Epithelial cell of esophagus (primary cell): ENCODE measurements at places on chromosomes 6 and 20.
A peak's percentile ranks its signal among the peaks of the same experiment; 100 is the strongest.

DNA sequence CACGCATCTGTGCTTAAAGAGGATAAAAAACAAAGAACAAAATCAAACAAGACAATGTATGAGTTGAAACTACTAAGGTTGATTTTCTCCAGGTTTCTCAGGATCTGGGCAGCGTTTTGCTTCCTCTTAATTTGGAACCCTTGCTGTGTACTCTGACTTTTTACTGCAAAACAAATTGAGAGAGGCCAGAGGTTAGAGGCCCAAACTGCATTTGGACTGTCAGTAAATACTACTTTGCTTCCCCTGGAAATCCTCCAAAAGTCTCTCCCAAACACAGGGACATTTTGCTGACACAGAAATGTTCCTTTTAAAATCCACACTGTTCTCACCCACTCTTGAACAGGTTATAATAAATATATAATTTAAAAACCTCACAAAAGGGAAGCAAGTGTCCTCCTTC lies 1.1 kb downstream of the ARG1 start:
- no peak for DNase-seq

DNA sequence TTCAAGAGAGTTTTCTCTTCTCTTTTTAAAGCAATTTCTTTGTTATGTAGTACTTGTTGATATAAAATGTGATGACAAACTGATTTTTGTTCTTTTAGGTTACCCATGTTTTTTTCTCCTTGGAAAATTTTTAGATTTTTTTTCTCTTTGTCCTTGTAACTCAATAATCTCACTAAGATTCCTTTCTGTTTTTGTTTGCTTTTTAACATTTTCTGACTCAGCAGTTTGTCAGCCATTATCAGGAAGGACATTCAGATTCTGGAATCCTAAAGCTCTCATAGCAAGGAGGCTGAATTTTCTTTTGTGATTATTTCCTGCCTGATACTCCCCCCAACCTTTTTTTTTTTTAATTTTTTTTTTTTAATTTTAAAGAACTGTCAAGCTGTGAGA lies 75.2 kb upstream of the CITED2 start:
- peak; percentile 23 for DNase-seq

DNA sequence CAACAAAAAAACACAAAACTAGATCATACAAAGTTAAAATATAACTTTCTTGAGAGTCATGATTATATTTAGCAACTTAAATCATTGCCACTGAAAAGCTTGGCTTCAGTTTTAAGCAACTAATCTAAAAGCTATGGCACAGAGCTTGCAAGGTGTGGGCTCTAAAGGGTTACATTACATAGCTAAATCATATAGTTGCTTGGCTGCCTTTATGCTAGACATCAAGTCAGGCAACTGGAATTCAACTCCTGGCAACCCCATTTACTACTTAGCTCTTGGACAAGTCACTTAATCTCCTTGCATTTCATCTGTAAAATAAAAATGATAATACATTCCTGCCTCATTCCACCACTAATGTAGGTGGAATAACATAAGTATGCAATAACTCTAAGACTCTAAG lies 40.9 kb upstream of the GCM1 start:
- DNase-seq: peak; percentile 16

- peak; percentile 79 for DNase-seq
These were observed 218.8 kb upstream of the RNF24 start for GRCh38 chr20:4234128-4234527.

DNA sequence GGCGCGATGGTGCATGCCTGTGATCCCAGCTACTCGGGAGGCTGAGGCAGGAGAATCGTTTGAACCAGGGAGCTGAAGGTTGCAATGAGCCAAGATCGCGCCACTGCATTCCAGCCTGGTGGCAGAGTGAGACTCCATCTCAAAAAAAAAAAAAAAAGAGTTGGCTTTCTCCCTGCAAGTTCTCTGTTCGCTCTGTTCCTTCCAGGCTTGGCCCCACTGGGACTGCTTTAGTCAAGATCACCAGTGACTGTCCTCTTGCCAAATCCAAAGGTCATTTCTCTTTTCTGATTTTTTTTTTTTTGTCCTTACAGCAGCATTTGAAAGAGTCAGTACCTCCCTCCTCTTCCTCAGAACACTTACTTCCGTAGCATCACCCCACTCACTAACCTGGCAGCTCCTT lies 10.8 kb upstream of the GNRH2 start:
- DNase-seq: no peak

DNA sequence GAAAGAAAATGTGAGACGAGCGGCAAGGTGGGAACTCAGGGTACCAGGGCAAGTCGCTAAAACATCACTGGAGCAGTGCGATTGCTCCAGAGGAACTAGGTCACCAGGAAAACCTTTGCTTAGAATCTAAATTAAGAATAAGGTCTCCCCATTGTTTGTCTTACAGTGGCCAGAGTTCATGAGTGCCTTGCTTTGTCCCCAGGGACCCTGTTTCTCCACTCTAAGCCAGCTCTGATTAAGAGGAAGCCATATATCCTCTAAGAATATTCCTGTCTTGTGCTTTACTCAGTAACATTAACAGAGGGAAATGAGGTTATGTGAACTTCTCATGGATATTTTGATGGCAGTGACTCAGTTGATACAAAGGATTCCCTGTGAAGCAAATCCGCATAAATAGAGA lies 305.8 kb downstream of the CD83 start:
- no peak for DNase-seq

DNA sequence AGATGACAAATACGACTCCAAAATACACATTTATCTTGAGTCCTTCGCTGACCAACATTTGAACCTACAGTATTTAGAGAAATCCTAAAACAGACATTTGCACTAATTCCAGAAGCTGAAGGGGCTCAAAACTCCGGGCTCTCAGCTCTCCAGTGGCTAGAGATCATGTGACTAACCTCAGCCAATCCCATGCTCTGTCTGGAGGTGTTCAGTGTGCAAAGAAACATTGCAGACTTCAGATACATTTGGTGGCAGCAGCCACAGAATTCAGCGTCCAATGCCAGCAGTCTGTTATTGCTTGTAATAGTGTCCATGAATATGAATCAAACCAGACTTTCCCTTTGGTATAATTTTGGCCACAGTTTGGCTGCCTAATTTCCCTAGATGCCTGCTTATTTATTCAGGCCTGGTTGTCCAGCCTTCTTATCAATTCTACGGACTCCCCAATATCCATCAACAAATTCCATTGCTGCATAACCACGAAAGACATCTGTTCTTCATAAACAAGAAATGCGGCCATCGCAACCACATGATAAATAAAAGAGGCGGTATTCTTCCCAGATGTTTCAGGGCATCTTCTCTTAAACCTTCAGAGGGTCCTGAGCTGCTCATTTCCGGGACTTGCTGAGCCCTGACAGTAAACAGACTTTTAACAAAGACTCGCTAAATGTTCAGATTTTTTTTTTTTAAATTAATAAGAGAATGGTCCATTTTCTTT lies 14.5 kb upstream of the CYP24A1 start:
- DNase-seq: no peak

DNA sequence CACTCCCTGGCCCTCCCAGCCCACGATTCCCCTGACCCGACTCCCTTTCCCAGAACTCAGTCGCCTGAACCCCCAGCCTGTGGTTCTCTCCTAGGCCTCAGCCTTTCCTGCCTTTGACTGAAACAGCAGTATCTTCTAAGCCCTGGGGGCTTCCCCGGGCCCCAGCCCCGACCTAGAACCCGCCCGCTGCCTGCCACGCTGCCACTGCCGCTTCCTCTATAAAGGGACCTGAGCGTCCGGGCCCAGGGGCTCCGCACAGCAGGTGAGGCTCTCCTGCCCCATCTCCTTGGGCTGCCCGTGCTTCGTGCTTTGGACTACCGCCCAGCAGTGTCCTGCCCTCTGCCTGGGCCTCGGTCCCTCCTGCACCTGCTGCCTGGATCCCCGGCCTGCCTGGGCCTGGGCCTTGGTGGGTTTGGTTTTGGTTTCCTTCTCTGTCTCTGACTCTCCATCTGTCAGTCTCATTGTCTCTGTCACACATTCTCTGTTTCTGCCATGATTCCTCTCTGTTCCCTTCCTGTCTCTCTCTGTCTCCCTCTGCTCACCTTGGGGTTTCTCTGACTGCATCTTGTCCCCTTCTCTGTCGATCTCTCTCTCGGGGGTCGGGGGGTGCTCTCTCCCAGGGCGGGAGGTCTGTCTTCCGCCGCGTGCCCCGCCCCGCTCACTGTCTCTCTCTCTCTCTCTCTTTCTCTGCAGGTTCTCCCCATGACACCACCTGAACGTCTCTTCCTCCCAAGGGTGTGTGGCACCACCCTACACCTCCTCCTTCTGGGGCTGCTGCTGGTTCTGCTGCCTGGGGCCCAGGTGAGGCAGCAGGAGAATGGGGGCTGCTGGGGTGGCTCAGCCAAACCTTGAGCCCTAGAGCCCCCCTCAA lies at the start of gene LTA:
LTA (plus strand) TSS at position 249 of the 871 bp plus-strand sequence; CDS start at position 703, 454 bp downstream.
- no peak for DNase-seq

- no peak for DNase-seq
These were observed 12.5 kb upstream of the BFSP1 start for GRCh38 chr20:17543531-17544131.

DNA sequence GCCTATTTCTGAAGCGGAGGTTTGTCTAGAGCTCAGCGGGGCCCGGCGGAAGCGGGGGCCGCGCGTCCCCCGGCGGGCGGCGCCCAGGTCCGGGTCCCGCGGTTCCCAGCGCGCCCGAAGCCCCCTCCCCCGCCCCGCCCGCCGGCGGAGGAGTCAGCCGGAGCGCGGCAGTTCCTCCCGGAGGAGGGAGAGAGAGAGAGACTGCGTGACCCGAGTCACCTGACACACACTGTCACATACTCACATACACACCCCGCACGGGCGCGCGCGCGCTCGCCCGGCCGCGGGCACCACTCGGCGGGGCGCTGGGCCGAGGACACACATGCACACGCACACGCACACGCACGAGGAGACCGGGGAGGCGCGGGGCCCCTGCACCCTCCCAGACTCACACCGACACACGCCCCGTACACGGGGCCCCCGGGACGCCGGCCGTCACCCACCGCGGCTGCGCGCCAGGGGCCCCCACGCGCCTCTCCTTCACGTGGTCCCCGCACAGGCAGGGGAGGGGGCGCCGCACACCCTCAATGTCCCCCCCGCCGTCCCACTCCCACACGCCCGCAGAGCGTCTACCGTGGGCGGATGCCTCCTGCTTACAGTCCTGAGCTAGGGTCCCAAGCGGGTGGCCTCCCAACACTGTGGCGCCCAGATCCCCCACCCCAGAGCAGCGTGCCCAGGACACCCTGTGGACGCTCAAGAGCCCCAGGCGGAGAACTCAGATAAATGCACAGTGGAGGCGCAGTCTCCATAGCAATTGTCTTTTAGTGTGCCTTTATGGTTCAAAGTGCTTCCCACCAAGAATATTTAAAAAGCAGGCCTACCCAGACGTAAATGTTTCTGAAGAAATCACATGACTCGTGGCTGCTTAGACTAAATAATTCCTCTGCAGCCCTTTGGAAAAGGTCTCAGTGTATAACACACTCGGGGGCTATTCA lies at the start of gene RRAGD:
RRAGD (minus strand) TSS at position 203 of the 935 bp plus-strand sequence. CDS start 280 bp downstream, outside the sequence.
- DNase-seq: peak; percentile 35

GRCh38 chr6:152976749-152977148 lies 6.1 kb downstream of the FBXO5 start:
- DNase-seq: no peak
